ENCODE measurements at places on chromosomes 7 and 10. TPM values are rescaled to one million over a fixed set of nuclear protein-coding genes. Genes with fewer than 3 reads are reported as not detected.

Gene AQP1
- 0.11 TPM for total RNA-seq

Gene SFTPA1
- total RNA-seq: not detected

Gene CCL24
- not detected for total RNA-seq

Gene RTKN2
- total RNA-seq: 10.0 TPM

Gene FAM13C
- total RNA-seq: 0.18 TPM

Gene NANOS1
- 0.14 TPM for total RNA-seq

Gene ANXA8
- total RNA-seq: not detected

Gene SEMA3A
- 1.7 TPM for total RNA-seq

Gene NPC1L1
- 0.06 TPM for total RNA-seq
